ENCODE measurements at places on chromosomes 13 and 19.

DNA sequence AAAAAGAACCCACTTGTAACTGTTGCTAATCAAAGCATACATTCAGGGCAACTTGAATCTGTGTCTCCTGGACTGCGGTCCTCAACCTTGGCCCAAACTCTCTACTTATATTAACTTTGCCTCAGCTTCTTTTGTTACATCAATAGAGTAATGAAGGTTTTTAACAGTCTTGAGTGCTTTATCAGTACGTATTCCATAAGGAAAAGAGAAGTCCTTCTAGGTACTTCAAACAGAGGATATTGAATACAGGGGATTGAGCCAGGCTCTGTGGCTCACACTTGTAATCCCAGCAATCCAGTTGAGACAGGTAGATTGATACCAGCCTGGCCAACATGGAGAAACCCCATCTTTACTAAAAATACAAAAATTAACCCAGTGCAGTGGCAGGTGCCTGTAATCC, 1.2 kb upstream of the EPS15L1 start:
- DNase-seq = no peak

DNA sequence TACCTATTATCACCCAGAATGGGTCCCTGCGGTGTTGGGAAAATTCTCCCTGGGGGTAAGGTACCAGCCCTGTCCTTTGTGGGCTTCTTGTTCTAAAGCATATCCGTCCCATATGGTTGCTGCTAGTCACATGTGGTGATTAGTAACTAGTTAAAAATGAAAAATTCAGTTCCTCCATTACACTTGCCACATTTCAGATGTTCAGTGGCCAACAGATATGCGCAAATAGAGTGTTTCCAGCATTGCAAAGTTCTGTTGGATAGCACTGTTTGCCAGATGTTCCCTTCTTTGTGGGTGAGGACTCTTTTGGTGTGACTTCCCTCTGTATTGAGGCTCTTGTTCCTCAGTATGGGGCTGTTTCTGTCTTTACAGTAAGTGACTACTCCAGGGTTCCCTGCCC, 3.8 kb downstream of the CNOT3 start:
- no peak for DNase-seq

- DNase-seq = no peak
These were observed 5.6 kb downstream of the ICAM5 start for GRCh38 chr19:10295305-10295846.

DNA sequence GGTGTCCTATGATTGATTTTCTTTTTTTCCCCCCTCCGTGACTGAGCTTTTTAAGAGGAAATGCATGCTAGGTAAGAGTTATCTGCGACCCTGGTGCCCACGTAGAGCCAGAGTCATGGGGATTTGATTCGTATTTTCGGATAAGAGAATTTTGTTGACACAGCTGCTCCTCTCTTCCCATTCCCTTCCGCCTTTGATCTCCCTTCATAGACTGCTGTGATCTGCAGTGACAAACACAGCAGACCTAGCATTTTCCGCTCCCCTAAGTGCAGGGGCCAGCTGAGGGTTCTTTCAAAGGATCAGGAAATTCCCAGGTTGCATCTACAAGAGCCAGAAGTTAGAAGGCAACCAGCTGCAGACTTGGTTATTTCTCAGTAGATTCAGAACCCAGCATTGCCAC, 70.5 kb downstream of the ZNF568 start:
- DNase-seq = no peak

DNA sequence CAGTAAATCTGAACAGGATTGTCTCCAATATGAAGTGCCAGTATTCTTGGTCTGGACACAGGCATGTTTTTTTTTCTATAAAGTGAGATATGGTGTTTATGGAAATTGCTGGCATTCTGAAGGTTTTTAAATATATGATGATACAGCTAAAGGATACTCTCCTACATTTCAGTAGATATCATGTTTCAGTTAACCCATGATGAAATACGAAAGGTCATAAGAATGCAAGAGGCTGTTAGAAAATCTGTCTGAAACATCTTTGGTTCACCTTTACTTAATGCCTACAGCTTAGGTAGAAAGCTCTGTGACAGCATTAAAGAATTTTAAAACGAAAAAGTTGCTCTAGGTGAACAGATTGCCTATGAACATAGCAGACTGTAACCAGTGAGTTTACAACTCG, 9.1 kb downstream of the FRY start:
- no peak for DNase-seq

- DNase-seq = no peak
These were observed 19.5 kb downstream of the FAM124A start for GRCh38 chr13:51241720-51242119.

DNA sequence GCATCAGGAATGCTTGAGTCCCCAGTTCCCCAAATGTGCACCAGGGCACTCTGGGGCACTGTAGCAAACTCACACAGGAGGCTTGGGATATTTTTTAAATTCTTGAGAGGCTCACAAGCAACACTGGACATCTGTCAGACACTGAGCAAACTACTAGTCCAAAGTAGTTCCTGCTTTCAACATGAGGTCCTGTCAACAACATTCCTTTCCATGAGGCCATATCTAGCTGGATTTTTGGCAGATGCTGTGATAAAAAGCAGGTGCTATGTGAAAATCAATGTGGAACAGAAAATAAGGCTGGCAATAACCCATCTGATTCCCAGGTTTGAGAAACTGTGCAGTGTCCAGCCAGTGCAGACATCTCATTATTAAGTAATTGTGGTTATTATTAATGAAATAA, 50.5 kb downstream of the STARD13 start:
- no peak for DNase-seq

DNA sequence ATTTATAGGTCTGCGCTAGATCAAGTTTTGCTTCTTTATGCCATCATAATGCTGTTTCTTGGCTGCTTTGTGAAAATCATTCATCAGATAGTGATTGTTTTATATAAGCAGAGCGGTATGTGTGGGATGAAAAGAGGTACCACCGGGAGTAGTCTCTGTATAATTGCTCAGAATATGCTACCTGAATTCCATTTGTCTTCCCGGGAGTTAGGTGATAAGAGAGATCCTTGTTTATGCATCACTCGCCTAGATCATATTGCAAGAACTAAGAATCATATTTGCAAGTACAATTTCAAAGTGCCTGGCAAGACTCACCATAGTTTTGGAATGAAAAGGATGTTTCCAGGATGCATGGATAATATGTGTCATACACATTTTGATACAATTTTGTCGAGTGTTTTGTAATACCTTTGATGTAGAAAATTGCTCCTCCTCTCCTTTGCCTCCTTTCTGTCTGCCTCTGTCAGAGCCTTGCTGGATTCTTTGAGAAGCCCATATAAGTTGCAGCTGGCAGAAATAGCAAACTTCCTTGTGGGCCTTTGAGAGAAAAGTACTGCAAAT, 1306.0 kb upstream of the SLC10A2 start:
- no peak for DNase-seq

GRCh38 chr19:2329149-2329478, 630 bp downstream of the SPPL2B start:
- no peak for DNase-seq

DNA sequence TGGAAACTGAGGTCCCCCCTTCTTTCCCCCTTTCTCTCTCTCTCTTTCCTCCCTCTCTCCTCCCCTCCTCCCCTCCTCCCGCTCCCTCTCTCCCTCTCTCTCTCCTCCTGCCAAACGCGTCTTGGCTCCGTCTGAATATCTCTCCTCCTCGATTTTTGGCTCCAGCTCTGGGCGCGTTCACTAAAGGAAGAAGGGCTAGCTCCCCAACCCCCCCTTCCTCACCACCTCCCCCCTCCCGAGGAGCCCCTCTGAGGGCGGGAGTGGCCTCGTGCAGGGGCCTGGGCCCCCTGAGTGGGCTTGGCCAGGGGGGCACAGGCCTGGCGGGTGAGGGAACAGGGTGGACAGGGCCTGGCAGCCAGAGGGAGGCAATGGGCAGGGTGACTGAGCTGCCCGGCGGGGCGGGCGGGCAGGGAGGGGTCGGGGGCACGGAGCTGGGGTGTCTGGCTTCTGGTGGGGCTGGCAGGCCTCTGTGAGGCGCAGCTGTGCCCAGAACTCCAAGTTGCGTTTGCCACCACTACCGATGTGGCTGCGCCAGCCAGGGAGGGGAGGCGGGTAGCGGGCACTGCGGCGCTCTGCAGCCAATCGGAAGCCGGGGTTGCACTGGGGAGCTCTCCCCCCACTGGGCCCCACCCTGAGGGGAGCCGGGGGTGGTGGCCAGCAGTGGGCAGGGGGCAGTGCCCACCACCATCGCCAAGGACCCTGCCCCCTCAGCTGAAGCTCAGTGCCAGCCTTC, 7.1 kb downstream of the NFIX start:
- peak; percentile 70 for DNase-seq

DNA sequence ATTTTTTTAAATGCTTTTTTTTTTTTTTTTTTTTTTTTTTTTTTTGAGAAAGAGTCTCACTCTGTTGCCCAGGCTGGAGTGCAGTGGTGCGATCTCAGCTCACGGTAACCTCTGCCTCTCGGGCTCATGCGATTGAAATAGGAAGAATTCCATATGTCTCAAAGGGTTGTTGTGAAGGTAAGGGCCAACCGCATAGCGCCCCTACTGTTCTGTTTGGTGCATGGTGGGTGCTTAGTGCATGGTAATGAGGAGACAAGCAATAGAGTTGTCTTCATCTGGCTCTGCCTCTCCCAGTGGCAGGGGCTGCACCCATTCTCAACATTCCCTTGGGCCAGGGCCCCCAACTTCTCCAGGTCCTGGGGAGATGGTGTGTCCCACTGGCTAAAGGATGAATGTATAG, 68.7 kb downstream of the RASL11A start:
- DNase-seq = no peak

DNA sequence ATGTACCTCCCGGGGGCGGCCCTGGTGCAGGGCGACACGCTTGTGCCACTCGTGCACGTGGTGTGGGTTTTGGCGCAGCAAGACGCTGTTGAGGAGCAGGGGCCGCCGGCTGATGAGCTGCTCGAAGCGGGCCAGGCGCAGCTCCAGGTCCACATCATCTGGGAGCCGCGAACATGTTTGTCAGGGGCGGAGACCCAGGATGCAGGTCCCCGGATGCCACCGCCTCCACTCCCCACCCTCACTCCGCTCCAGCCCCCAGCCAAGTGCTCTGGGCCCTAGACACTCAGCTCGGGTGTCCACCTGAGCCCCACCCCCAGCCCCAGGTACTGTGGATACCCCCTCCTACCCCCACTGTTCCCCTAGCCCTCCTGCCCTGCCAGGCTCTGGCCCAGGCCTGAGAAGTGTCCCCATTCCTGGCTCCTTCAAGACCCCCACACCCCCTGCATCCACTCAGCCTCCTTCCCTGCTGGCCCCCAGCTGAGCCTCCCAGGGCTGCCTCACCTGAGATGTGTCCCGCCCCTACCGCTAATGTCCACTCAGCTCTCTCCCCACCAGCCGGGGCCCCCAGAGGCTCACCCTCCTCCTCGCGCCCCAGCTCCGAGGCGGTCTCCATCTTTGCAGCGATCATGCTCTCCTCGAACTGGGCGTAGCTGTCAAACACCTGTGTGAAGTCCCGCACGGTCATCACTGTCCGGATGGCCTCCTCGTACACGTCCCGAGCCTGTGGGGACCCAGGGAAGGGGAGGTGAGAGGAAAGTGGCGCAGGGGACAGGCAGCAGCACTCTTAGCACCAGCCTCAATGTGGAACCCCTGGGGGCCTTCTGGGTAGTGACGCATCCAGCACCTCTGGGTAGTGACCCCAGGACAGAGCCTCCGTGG, 5.4 kb downstream of the XAB2 start:
- no peak for DNase-seq

- no peak for DNase-seq
These were observed 1.0 kb upstream of the CKM start for GRCh38 chr19:45323671-45324081.

GRCh38 chr13:74052402-74052928, 81.7 kb downstream of the KLF12 start:
- DNase-seq = no peak

DNA sequence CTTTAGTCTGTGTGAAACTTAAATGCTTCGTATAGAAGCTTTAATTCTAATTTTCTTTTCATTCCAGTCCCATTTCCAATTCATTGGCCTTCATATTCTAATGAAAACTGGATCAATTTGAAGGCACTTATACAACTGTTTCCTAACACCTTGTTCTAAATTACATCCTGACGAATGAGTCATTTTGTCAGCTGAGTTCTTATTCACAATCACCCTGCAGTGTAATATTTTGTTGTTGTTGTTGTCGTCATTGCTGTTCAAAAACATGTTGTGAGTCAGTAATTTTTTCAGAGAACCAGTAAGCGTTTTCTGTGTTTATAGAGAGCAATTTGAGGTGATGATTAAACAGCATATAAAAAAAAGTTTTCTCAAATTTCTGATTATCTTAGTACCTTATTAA, 290.0 kb downstream of the PCDH9 start:
- DNase-seq = no peak

DNA sequence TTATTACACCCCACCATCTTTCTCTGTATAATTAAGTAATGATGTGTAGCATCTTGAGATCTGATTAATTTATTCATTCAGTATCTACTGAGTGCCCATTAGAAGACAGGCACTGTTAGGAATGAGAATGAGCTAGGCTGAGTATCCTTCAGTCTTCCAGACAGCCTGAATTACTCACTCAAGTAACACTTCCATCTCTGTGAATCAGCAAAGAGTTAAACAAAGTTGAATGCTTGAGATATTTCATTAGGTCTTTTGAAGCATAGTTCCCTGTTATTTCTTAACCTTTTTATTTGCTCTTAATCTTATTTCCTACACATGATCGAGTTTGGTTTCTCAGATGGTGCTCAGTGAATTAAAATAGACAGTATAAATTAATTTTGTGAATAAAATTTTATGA, 413.7 kb downstream of the DCT start:
- DNase-seq = no peak

DNA sequence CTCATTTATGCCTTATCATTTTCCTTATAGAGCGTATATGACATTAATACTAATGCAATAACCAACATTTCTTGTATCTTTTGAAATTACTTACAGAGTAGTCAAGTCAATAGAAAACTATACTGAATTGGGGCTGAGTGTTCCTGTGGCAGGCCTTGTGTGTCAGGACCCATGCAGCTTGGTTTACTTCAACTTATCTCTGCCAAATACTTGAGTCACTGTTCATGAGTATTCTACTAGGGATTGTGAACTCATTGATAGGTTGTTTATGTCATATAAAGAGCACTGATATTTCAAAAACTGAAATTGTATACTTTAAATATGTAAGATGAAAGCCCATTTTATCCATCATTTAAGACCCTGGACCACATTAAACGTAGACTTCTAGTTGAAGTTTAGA, 688.6 kb upstream of the SLITRK1 start:
- DNase-seq = no peak

All from substantia nigra (tissue), 51 donors.